NCI-H1417 (cell line): ENCODE measurements at places on chromosomes 2 and 18.

- DNase-seq, result no peak
Observed at GRCh38 chr18:48727681-48728080, 188.8 kb downstream of the CTIF start.

GRCh38 chr2:177723235-177723634 lies 330.7 kb downstream of the AGPS start:
- DNase-seq, result no peak

DNA sequence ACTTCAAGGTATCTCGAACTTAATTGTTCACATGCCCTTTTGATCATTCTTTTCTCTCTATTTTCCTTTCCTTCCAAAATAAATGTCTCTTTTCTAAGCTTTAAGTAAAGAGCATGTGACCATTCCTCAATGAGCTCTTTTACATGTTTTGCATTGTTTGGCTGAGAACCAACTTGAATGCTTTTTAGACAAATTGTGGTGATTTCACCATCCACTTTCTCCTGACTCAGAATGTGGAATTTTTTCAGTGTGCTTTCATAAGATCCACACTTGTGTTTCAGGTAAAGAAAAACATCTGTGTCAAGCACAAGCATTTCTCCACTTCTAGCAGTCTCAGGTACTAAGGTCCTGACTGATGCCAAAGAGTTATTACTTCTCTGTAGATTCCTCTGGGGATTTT lies 10.7 kb downstream of the RBM43 start:
- no peak for DNase-seq

GRCh38 chr2:132038179-132038882 lies 123.4 kb downstream of the ANKRD30BL start:
- DNase-seq, result peak; percentile 20

GRCh38 chr2:33062665-33063250 lies 116.0 kb downstream of the LTBP1 start:
- no peak for DNase-seq
